Common myeloid progenitor, CD34-positive (primary cell): ENCODE measurements at places on chromosomes 4 and X.

- no peak for DNase-seq
Measured at GRCh38 chr4:133081246-133081645, 67.8 kb upstream of the PCDH10 start.

GRCh38 chr4:21982087-21982486 is 33.5 kb upstream of the KCNIP4 start:
- DNase-seq = no peak

DNA sequence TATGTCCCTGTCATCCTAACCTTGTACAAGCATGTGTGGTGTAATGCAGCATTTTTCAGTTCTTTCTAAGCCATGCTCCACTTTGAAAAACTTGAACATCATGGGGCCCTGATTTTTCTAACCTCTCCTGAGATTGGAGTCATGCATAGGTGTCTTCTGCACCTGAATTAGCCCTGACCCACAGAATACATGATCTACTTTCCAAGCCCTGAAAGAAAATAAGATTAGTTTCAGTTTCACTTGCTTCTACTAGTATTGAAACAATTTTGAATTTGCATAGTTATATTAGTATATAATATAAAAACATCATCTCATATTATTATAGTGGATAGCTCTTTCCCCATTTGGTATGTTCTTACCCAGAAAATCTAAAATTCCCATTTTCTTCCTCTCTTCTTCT is 178.2 kb downstream of the HS3ST1 start:
- DNase-seq = peak; percentile 7

DNA sequence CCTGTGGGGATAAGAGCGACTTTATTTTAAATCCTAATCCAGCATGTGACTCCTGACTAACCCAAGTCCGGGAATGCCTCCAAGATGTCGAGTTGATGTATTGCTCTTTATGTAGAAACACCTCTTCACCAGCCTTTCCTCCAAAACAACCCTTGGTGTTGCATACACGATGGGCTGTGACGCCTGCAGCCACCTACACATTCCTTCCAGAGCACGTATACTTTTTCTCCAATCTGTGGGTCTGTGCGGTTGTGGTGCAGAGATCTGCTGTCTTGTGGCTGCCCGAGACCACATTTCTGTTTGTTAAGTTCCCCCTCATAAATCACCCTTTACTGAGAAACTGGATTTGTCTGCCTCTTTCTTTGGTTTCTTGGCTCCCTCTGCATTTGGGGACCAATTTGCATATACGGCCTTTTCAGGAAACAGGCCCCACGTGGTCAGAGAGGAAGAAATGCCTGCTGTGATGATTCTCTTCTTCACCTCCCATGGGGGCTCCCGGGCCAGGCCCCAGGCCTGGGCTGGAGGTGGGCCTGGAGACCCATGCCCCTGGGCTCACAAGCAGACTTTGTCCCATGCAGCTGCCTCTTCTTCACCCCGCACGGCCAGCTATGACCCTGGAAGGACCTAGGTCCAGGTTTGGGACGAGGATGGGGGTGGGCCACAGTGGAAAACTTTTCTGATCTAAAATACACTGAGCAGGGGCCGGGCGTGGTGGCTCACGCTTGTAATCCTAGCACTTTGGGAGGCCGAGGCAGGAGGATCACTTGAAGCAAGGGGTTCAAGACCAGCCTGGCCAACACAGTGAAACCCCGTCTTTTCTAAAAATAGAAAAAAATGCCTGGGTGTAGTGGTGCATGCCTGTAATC is 21.4 kb upstream of the AFAP1 start:
- DNase-seq = peak; percentile 95

GRCh38 chr4:81808011-81808672 is 336.4 kb upstream of the RASGEF1B start:
- no peak for DNase-seq

DNA sequence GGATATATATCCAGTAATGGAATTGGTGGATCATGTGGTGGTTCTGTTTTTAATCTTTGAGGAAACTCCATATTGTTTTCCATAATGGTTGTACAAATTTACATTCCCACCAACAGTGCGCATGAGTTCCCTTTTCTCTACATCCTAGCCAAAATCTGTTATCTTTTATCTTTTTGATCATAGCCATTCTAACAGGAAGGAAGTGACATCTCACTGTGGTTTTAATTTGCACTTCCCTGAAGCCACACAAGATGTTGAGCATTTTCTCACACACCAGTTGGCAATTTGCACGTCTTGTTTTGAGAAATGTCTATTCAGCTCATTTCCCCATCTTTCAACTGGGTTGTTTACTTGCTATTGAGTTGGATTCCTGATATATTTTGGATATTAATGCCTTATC is 194.9 kb downstream of the CBLL2 start:
- DNase-seq = no peak

- no peak for DNase-seq
Measured at GRCh38 chr4:15945516-15945915, 7.0 kb upstream of the FGFBP1 start.

DNA sequence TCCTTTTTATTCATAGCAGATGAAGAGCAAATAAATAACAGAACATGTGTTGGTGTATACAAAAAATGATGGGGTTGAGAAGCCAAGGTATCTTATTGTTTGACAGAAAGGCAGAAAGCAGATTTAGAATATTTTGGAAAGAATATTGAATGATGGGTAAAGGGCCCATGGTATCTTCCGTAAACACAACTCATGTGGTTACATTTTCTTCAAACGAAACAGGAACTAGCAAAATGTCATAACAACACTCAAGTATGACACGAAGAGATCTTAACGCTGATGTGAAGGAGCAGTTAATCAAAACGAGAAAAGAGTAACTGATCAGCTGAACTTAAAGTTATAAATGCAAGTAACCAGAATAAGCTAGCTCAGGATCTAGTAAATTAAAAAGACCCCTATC is 195.7 kb upstream of the GK2 start:
- DNase-seq = peak; percentile 91

- peak; percentile 60 for DNase-seq
Measured at GRCh38 chrX:100687128-100687527, 43.1 kb downstream of the SRPX2 start.

DNA sequence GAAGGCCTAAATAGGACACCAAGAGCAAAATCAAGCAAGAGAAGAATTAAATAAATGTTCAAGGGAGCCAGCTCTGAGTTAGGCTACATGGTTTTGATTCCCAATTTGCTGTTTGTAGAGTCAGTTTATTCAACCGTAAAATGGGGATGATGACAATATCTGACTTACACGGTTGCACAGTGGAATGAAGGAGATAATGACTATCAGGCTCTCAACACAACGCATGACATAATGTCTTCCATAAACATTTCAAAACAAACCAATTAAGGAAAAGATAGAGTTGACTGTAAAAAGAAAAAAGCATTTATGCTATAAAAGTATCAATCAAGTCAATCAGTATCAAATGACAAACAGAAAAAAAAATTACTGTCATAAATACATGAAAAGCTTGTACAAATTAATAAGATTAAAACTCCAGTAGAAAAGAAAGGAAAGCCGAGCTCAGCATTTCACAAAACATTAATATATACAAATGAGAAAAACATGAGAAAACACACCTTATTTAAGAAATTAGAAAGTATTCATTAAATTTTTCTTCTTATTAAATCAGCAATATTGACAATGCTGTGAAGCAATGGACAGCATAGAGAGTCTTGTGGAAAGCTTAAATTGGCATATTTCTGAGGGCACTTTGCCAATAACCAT is 179.0 kb downstream of the SCFD2 start:
- no peak for DNase-seq

DNA sequence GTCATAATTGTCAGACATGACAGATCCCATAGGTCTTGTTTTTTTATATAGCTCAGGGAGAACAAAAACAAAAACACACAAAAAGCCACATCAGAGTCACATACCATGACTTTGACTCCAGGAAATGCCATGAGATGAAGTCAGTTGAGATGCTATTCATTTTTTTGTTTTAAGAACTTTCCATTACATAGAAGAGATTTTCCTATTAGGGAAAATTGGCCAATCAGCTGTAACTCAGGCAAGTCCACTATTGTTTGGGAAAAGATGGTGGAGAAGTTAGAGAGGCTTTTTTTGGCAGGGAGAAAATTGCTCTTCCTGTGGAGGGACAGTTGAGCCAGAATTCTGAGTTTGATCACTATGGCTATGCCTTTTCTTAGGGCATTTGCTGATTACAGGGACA is 72.6 kb downstream of the SMARCA5 start:
- no peak for DNase-seq

GRCh38 chr4:15612136-15612535 is 43.0 kb downstream of the FBXL5 start:
- DNase-seq = no peak

DNA sequence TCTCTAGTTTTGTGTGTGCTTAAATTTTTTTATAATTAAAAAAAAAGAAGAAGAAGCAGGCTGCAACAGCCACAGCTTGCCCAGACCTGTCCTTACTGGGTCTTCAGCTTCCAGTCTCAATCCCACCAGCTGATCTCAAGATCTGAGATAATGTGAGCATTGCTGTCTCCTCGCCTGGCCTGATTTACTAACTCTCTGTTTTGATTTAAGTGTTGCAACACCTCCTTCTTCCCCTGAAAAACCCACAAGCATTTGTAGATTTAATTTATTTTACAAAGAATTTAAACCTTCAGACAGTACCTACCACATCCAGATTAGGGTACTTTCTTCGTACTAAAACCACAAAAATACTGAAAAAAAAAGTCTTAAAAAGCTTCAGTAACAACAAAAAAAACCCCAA is 38.0 kb downstream of the FAM241A start:
- DNase-seq = peak; percentile 16

GRCh38 chr4:77773101-77773500 is 46.1 kb downstream of the CNOT6L start:
- no peak for DNase-seq

GRCh38 chrX:146707781-146708180 is 101.8 kb upstream of the CXorf51B start:
- DNase-seq = no peak

DNA sequence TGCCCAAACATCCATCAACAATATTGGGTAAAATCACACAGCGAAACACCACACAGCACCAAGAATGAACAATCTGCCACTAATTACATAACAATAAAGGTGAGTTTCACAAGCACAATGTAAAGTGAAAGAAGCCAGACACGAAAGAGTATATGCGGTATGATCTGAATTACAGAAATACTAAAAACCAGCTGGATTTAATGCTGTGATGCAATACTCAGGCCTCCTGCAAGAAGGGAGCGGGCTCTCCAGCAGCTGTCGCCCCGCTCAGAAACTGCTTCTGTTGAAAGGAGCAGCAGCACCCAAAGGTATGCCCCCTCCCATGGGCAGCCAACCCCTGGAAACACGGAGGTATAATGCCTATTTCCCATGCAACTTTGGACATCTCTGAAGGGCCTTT is 77.0 kb downstream of the PAPSS1 start:
- no peak for DNase-seq

DNA sequence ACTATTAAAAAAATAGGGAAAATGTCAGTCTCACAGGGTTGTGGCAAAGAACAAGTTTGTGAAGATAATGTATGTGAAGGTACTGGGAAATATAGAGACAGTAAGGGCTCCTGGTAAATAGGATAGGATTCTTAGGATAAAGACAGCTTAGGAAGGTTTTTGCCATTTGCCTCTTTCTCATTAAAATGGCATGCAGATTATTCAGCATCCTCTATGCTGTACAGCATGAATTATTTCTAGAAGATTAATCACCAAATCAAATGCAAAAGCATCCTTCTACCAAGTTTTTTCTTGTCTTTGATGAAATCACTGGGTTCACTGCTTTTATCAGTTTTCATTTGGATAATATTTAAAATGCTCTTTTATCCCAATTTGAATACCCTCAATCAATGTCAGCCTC is 142.8 kb downstream of the NDST3 start:
- no peak for DNase-seq

GRCh38 chr4:184860018-184860779 is 34.4 kb upstream of the ACSL1 start:
- DNase-seq = peak; percentile 23

GRCh38 chrX:10083809-10084208 is 73.0 kb upstream of the CLCN4 start:
- no peak for DNase-seq

DNA sequence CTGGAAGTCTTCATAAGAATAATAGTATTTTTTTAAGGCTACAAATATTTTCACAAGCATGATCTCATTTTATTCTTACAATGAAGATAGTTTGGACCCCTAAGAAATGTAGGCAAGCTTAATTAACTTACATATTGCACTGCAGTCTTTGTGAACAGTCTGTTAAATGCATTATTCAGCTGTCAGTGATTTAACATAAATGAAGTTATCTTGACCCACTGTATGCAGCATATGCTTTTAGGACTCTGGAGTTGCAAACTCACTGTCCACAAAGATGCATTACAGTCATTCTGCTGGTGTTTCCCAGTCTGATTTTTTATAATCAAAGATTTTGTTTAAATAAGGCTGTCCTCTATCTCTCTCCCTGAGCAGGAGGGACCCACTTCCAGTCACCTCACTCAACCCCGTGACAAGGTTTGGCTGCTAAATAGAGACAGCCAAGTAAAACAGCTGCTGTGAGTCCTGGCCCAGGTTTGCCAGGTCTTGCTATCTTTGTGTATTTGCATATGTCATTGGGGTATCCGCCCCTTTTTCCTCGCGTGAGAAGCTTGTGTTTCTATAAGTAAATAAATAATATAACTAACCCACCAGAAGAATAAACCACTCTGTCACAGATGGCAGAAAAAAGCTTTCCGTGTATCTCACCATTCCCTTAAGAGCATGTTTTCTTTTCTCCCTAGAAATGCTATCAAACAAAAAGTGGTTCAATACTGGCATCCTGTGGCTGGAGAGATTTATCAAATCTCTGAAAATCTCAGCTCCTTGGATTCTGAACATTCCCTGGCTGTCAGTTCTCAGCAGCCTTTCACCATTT is 67.0 kb downstream of the SLC7A11 start:
- no peak for DNase-seq

GRCh38 chr4:177803151-177803550 is 360.9 kb upstream of the AGA start:
- DNase-seq = no peak

DNA sequence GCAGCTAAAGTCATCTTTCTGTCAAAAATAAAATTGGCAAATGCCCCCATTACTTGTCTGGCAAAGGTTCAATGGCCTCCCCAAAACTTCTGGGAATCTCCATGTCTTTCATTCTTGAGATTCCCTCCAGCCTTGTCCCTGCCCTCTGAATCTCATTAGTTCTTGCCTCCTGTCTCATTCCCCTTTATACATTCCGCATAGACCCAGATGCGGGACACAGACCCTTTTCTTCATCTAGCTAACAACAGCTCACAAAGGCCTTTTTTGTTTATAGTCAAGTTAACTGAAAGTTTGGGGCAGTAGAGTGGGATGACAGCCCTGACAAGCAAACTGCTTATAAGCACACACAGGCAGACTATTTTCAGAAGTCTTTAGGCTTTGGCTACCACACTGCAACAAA is 306.1 kb upstream of the FAM241A start:
- DNase-seq = no peak
